ENCODE measurements at places on chromosomes 11 and 22. TPM values are rescaled to one million over a fixed set of nuclear protein-coding genes. Genes with fewer than 3 reads are reported as not detected.

- peak overlapping the region; percentile 54 for H3K27ac ChIP-seq
- no peaks in the 10 kb centered on the region for H3K36me3 ChIP-seq
- H3K4me1 ChIP-seq, result peaks cover 14% of the 10 kb centered on the region
- no peaks in the 10 kb centered on the region for H3K27me3 ChIP-seq
These were observed 50.5 kb downstream of the MAPK1 start for GRCh38 chr22:21816787-21817496.

The SYT7 gene
- total RNA-seq, result 8.9 TPM

The SCGB1C1 gene
- total RNA-seq, result not detected

The P2RY2 gene
- total RNA-seq, result 19.8 TPM

GRCh38 chr22:37746366-37747079 is 49.7 kb downstream of the TRIOBP start:
- H3K27ac ChIP-seq, result peak overlapping the region; percentile 72
- H3K36me3 ChIP-seq, result no peaks in the 10 kb centered on the region
- DNase-seq, result no peak
- H3K4me1 ChIP-seq, result peaks cover 83% of the 10 kb centered on the region

DNA sequence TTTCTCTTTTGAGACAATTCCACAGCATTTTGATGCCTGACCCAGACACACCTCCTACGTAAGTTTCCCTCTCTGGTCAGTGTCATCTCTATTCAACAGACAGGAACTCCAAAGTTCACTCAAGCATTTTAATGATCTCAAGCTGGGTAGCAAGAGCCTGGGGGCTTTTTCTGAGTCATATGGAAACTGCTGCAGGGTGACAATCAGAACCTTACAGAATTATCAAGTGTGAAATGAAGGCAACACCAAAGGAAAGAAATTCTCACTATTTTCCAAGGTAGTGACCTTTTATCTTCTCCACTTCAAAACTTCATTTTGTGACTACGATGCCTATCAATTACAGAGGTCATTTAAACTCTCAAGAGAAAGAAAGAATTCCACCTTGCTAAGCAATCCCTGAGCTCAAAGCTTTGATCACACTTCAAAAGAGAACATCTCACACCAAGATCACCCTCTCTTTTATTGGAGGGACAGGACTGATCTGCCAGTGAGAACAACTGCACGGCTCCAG is 229.0 kb upstream of the ZC3H12C start:
- H3K4me1 ChIP-seq, result no peaks in the 10 kb centered on the region

The CCDC87 gene
- total RNA-seq, result 1.0 TPM

DNA sequence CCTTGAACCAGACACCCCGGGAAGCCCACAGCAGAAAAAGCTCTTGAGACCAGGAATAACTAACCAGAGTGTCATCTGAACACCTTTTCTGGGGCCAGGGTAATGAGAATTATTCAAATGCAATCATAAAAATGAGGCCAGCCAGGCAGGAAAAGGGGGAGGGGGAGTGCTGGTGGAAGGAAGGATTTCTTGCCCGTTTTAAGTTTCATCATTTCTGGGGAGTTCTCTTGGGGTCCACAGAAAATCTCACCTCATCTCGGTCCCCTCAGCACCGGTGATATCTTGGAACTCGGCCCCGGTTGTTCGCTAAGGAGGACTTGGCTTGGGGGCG is 495 bp upstream of the PKNOX2 start:
- no peak overlapping the region for H3K27ac ChIP-seq
- no peak overlapping the region for H3K4me3 ChIP-seq
- DNase-seq, result no peak
- peaks cover 17% of the 10 kb centered on the region for H3K27me3 ChIP-seq
- no peaks in the 10 kb centered on the region for H3K36me3 ChIP-seq
- no peaks in the 10 kb centered on the region for H3K4me1 ChIP-seq

- no peak overlapping the region for H3K4me3 ChIP-seq
- no peak overlapping the region for H3K27ac ChIP-seq
- no peaks in the 10 kb centered on the region for H3K4me1 ChIP-seq
- no peaks in the 10 kb centered on the region for H3K36me3 ChIP-seq
- DNase-seq, result no peak
These were observed 93.1 kb downstream of the C11orf58 start for GRCh38 chr11:16831316-16832192.

GRCh38 chr11:114315749-114316368 is 19.7 kb downstream of the NNMT start:
- no peak for DNase-seq
- H3K4me3 ChIP-seq, result no peak overlapping the region

DNA sequence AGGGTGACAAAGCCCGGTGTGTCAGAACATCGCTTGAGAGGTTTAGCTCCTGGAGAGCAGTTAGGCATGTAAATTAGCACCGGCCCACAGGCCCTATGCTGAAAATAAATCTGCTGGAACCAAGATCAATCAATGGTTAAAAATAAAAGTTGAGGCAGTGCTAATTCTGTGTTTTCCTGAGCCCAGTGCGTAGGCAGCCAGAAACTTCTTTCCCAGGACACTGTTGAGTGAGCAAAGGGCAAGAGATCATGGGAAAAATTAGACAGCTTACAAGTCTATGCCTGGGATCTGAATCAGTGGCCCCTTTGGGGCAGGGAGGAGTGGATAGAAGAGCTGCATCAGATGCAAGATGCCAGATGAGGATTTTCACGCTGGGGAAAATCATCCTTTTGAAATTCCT is 539.2 kb downstream of the BUD13 start:
- H3K4me1 ChIP-seq, result no peaks in the 10 kb centered on the region
- no peaks in the 10 kb centered on the region for H3K36me3 ChIP-seq
- no peak for DNase-seq
- no peak overlapping the region for H3K4me3 ChIP-seq
- H3K27me3 ChIP-seq, result peaks cover 37% of the 10 kb centered on the region
- H3K27ac ChIP-seq, result no peak overlapping the region

The TMA7B gene
- total RNA-seq, result not detected
